GM10248 (cell line): ENCODE measurements at places on chromosomes 3 and 15.

- no peak for DNase-seq
Measured at GRCh38 chr3:136577791-136578190, 174.4 kb downstream of the STAG1 start.

DNA sequence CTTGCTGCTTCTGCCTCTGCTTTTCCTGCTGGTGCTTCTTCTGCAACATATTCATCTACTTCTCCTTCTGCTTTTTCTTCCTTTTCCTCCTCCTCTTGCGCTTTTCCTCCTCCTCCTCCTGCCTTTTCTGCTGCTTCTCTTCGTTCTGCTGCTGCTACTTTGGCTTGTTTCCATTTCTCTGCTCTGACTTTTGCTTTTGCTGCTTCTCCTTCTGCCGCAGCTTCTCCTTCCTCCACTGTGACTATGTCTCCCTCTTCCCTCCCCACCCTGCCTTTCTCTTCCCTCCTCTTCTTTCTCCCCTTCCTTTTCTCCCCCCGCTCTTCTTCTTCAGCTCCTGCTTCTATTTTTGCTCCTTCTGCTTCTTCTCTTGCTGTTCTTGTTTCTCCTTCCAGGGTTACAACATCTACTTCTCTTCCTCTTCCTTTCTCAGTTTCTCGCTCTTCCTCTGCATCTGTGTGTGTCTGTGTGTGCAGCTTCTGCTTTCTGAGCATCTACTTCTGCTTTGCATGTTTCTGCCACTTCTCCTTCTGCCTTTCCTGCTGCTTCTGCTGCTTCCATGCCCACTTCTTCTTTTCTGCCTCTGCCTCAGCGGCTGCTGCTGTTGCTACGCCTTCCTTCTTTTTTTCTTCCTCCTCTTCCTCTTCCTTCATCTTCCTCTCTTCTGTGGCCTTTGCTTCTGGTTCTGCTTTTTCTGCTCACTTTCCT lies 51.4 kb downstream of the FAM43A start:
- peak; percentile 37 for DNase-seq

- DNase-seq = no peak
Measured at GRCh38 chr15:29090617-29091466, 178.8 kb downstream of the NSMCE3 start.

- no peak for DNase-seq
Measured at GRCh38 chr3:49351521-49352011, 6.6 kb downstream of the GPX1 start.

DNA sequence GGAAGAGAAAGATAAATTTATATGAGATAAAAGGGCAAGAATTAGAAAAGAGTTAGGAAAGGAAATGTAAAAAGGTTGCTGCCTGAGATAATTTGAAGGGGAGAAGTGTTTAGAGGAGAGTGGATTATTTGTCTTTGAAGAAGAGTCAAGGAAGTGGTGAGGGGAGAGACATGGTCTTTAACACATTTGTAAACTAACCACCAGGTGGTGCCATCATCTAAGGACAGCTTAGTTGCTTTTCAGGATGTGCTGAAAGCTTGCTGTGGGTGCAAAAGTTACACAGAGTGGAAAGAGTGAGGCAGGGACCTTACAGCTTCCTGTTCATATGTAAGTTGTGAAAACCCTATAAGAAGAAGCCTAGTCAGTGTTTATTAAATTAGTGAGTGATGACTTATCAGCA lies 114.1 kb upstream of the DNAJC19 start:
- no peak for DNase-seq

DNA sequence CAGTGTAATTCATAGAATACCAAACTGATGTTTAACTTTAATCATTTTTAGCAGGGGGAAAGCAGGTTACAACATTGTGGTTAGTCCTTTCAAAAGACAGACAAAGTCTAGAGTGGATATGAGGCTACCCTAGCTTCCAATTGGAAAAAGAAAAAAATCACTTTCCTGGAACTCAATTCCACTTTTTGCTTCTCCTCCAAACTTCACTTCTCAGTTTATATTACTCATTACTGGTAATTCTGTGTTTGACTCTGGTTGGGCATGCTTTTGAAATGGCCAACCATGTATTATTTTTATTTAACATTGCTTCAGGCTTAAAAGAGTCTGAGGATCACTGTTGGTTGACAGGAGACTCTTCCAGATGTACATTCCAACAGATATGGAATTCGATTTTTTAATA lies 84.8 kb downstream of the RAP2B start:
- no peak for DNase-seq

GRCh38 chr15:89085289-89085926 lies 2.8 kb upstream of the ABHD2 start:
- DNase-seq = no peak

DNA sequence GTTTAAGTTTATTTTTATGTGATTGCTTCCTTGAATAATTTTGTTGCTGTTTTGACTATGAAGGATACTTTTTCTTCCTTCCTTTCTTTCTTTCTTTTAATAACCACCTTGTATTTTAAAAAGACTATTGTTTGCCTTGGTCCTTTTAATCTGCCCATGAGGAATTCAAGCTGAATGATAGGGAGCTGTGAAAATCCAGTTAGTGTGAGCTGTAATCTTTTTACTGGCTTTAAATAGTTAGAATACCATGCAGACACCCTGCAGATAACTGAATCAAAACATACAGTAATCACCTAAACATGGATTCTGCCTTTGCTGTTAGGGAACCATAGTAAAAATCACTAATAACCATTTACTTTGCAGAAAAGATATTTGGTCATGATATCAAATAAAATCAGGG lies 110.7 kb downstream of the RSRC1 start:
- DNase-seq = no peak

- no peak for DNase-seq
Measured at GRCh38 chr15:50017522-50017921, 101.5 kb downstream of the ATP8B4 start.

DNA sequence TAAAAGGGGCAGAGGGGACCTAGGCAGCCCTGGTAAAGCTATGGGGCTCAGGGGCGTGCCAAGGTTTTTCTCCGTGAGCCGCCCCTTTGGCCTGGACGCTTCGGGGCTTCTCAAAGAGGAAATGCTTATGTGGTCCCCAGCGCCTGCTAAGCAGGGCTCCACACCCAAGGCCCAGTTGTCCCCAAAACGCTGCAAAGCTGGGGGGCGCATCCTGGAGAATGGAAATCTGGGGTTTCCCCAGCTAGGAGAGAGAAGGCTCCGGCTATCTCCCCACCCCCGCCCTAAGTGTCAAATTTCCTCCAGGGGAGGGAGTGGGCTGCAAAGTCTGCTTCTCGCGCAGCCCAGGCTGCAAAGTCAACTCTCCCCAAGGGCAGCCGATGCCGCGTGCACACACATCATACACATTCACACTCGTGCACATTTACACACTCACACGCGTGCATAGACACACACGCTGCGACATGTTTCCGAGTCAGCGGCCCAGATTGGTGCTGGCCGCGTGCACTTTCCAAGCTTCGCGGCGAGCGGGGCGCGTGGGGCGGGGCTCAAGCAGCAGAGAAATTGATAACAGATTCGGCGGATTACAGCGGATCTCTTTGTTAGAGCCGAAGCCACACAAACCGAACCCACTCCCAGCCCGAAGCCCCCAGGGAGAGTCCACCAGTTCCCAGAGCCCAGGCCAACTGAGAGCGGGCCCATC lies 4.5 kb downstream of the WNT5A start:
- peak; percentile 26 for DNase-seq

DNA sequence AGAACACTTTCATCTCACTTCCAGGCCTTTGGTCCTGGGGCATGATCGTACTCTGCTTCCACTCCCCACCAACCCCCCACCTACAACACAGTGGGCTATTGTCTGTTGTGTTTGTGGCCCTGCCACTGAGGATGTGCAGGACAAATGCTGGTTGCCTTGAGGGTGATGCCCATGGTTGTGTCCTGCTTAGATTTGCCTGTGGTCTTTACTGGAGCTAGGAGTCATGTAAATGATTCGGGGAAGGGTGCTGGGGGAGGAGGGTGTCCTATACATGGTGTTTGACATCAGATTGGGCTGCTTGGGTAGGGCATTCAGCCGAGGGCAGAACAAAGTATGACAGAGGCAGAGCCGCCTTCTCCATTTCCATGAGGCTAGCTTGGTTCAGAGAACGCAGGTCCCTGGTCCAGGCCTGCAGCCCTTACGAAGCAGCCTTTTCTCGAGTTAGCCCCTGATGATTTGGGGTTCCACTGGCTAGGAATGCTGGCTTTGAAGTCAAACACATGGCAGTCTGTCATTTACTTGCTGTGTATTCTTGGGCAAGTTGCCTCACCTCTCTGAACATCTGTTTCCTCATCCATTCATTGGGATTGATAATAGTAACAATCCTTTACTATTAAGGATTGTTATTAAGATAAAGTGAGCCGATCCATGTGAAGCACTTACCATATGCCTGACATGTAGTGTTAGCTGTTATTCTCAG lies 6.9 kb downstream of the CORO2B start:
- no peak for DNase-seq

GRCh38 chr15:43975770-43976169 lies 149.0 kb downstream of the WDR76 start:
- no peak for DNase-seq

GRCh38 chr3:6132684-6133432 lies 728.1 kb upstream of the GRM7 start:
- no peak for DNase-seq

- DNase-seq = no peak
Measured at GRCh38 chr3:53518495-53518981, 24.1 kb downstream of the CACNA1D start.

DNA sequence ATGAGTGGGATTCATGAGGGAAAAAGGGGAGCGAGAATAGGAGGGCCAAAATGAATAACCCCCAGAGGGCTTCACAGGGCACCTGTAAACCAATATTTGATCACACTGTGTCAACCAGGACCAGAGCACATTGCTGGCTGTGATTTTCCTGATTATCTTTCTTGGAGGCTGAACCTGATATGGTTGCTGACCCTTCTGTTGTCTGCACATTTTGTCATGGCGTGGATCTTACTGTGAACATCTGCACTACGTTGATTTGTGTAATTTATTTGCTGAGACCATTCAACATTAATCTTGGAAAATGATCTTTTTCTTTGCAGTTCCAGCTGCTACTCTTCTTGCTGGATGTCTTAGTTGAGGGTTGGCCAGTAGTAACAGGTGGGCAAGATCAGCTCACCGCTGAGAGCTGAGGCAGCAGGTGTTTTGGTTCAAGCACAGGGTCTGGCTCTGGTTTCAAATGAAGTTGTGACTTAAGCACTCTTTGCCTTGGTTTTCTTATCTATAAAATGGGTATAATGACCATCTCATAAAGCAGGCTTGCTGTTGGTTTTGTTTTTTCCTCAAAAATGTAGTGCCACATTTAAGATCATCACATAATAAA lies 61.2 kb downstream of the ARHGEF26 start:
- no peak for DNase-seq
